ENCODE measurements at places on chromosomes 12 and 14.

GRCh38 chr14:25067600-25067999, 17.7 kb upstream of the STXBP6 start:
- no peak for DNase-seq

- no peak for DNase-seq
Measured at GRCh38 chr12:69024413-69024812, 91.4 kb upstream of the CPM start.

DNA sequence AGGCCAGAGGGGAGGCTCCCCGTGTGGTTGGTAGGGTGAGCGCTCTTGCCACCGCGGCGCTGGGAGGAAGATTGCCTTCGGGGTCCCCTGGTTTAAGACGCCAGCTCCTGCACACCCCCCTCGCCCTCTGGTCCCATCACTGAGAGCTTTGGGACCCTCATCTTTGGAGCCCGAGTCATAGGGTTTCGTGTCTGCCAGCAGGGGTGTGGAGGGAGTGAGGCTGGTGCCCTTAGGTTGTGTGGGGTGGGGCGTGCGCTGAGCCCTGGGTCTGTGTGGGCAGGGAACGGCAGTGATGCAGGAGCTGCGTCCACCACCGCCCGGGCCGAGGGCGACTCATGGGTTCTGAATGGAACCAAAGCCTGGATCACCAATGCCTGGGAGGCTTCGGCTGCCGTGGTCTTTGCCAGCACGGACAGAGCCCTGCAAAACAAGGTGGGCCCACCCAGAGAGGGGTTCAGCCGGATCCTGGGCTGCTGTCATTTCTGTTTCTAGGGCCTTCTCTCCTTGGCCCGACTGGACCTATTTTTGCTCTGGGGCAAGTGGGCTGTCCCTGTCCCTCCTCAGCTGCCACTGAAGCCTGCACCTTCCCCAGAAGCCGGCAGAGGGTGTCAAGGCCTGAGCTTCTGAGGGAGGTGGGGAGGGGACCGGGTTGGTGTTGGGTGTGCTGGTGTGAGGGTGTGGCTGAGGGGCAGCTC, 12.1 kb downstream of the ACADS start:
- no peak for DNase-seq

DNA sequence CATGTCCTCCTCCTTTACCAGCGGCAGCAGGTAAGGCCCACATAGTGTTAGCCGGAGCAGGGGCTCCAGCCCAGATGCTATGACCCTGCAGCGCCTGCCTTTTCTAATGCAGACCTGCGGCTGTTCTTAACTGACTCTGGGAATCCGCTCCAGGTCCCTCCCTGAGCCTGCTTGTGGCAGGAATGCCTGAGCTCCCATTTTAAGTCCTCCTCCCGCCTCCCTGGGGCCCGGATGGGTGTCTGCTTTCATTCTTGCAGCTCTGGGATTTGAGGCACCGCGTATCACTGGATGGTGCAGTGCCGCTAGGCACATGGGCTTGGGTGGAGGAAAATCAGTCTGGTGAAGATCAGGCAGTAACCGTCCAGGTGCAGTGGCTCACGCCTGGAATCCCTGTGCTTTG, 7.6 kb downstream of the TSPAN9 start:
- DNase-seq: no peak

- DNase-seq: no peak
Measured at GRCh38 chr14:28138341-28138740, 628.2 kb upstream of the FOXG1 start.

GRCh38 chr12:80938397-80938796, 663 bp upstream of the LIN7A start:
- DNase-seq: no peak

DNA sequence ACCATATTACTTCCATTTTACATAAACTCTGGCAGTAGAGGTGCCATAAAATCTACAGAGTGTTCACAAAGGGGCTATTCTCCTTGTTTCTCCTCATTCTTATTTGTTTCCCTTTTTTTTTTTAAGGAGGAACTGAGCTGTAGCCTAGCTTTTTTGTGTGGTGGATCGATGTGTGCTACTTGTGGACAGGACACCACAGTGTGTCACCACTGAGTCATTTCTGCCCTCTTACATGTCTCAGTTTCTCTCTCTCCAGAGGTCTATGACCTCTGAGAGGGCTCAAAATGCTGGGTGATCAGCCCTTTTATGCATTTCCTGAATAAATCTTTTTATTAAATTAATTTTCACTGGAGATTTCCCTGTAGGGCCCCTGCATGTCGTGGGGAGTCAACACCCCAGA, 370.2 kb downstream of the ADGRD1 start:
- no peak for DNase-seq

- DNase-seq: no peak
Measured at GRCh38 chr12:53077030-53077429, 2.2 kb downstream of the SPRYD3 start.

- DNase-seq: no peak
Measured at GRCh38 chr14:39398382-39398781, 33.9 kb downstream of the FBXO33 start.

- DNase-seq: no peak
Measured at GRCh38 chr12:19894803-19895202, 455.5 kb downstream of the AEBP2 start.

- DNase-seq: no peak
Measured at GRCh38 chr14:39265806-39266524, 32.2 kb downstream of the MIA2 start.

GRCh38 chr14:99731547-99732435, 47.7 kb downstream of the CYP46A1 start:
- no peak for DNase-seq

GRCh38 chr14:28774764-28775735, 8.5 kb downstream of the FOXG1 start:
- DNase-seq: no peak

DNA sequence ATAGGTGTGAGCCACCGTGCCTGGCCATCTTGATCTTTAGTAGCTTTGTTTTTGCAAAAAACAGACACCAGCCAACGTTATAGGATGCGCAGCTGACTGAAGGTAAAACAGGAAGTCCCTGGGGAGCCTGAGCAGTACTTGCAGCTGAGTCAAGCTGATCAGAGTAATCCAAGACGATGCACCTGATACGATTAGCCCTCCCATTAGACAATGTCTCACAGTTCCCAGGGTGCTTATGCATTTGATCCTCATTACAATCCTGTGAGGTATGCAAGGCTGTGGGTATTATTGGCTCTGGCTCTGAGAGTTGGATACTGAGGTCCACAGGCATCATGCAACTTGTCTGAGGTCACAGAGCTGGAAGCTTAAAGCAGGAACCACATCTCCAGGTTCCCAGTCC, 8.1 kb downstream of the KRT18 start:
- no peak for DNase-seq

GRCh38 chr12:105945880-105946279, 192.9 kb downstream of the NUAK1 start:
- no peak for DNase-seq

- DNase-seq: no peak
Measured at GRCh38 chr12:5259523-5259922, 172.4 kb upstream of the NTF3 start.
